ENCODE measurements at places on chromosomes 6 and 20. TPM values are rescaled to one million over a fixed set of nuclear protein-coding genes. Genes with fewer than 3 reads are reported as not detected.

TAP1 gene
- polyA plus RNA-seq, result 63.6 TPM

GRCh38 chr6:131635384-131636340, 1.4 kb upstream of the ENPP3 start:
- no peak for DNase-seq

ADGRF5 gene
- 78.0 TPM for polyA plus RNA-seq

DNA sequence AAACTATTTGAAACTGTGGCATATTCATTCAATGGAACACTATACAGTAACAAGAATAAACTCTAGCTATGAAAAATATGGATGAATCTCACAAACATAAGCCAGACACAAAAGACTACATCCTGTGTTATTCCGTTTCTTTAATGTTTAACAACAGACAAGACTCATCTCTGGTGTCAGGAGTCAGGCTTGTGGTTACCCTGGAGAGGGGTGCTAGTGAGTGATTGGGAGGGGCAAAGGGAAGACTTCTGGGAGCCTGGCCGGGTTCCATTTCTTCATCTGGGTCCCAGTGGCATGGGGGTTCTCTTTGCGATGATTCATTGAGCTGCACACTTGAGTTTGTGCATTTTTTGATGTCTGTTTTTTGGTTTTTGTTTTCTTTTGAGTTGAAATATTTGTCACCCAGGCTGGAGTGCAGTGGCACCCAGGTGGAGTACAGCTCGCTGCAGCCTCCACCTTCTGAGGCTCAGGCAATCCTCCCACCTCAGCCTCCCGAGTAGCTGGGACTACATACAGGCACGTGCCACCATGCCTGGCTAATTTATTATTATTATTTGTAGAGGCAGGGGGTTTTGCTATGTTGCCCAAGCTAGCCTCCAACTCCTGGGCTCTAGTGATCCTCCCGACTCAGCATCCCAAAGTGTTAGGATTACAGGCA, 21.2 kb upstream of the TTPAL start:
- no peak for DNase-seq

- DNase-seq, result peak; percentile 71
Observed at GRCh38 chr6:169026175-169026574, 227.5 kb downstream of the THBS2 start.

DNA sequence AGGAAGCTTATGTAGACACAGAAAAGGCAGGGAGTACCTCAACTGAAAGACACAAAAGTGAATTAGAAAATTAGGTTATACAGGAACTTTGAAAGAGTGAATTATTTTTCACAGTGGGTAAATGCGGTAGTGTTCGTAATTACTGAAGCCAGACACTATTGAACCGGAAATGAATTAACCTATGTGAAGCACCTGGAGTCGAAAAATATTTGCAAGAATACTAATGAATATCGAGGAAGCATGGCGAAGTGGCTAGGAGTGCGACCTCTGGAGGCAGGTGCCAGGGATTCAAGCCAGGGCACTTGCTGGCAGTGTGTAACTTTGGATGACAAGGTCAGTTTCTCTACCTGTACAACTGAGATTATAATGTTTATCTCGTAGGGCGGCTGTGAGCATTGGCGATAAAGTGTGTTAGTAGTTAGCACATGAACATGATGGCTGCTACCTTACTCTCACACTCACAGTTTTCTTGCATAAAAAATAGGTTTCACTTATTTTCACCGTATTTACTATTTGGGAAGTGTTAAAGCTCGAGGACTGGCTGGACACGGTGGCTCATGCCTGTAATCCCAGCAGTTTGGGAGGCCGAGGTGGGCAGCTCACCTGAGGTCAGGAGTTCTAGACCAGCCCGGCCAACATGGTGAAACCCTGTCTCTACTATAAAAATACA, 567 bp upstream of the SLC18B1 start:
- DNase-seq, result no peak
